ENCODE measurements at places on chromosomes 3 and 15. TPM values are rescaled to one million over a fixed set of nuclear protein-coding genes. Genes with fewer than 3 reads are reported as not detected.
A peak's percentile ranks its signal among the peaks of the same experiment; 100 is the strongest.

DNA sequence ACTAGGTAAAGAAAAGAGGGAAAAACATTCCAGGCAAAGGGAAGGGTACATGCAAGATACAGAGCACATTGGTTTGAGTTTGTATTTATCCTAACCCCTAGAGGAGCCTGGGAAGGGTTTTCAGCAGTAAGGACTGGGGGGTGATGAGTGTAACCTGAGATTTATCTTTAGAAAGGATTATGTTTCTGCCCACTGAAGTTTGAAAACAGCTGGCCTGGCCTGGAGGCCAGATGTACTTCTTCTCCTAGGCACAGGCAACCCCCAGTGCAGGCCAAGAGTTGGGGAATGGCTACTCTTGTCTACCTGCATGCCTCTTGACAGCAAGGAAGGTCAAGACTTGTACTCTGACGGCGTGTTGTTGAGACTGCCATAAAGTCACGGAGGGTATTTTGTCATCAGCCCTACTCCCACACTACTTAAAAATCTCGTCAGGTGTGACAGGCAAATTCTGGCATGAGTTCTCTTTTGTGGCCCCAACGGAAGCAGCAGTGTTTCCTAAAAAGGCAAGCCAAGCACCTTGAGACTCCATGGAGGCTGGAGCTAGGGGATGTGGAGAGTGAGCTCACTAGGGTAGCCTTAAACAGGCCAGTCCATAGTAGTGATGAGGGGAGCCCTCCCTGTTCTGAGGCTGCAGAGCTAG is 241.5 kb upstream of the WNT5A start:
- no peaks in the 10 kb centered on the region for H3K27me3 ChIP-seq
- no peak overlapping the region for H3K4me3 ChIP-seq
- DNase-seq, result no peak
- no peak overlapping the region for H3K27ac ChIP-seq
- H3K36me3 ChIP-seq, result no peaks in the 10 kb centered on the region
- no peaks in the 10 kb centered on the region for H3K4me1 ChIP-seq

The FBXW12 gene
- not detected for total RNA-seq

GRCh38 chr3:125072301-125072700 is 16.5 kb upstream of the HEG1 start:
- no peak for DNase-seq
- H3K4me1 ChIP-seq, result no peaks in the 10 kb centered on the region
- H3K27ac ChIP-seq, result no peak overlapping the region
- peaks cover 8% of the 10 kb centered on the region for H3K27me3 ChIP-seq
- no peaks in the 10 kb centered on the region for H3K36me3 ChIP-seq
- no peak overlapping the region for H3K4me3 ChIP-seq

The CSPG4 gene
- total RNA-seq, result 0.05 TPM

- H3K27ac ChIP-seq, result peak overlapping the region; percentile 66
- H3K4me3 ChIP-seq, result peak overlapping the region; percentile 96
- H3K27me3 ChIP-seq, result peaks cover 9% of the 10 kb centered on the region
- no peak for DNase-seq
Measured at GRCh38 chr3:128487538-128487812, 5.5 kb downstream of the GATA2 start.

- no peaks in the 10 kb centered on the region for H3K36me3 ChIP-seq
- H3K4me3 ChIP-seq, result peak within 1 kb of the TSS; percentile 79
- H3K4me1 ChIP-seq, result peaks cover 12% of the 10 kb centered on the region
- peaks cover 81% of the 10 kb centered on the region for H3K27me3 ChIP-seq
- no peak within 1 kb of the TSS for H3K27ac ChIP-seq
Measured at GRCh38 chr3:139935016-139935865, at the start of gene CLSTN2. CLSTN2 (plus strand) TSS chr3:139935185.

The HYAL2 gene
- 36.9 TPM for total RNA-seq

The PLA2G4F gene
- 0.87 TPM for total RNA-seq

DNA sequence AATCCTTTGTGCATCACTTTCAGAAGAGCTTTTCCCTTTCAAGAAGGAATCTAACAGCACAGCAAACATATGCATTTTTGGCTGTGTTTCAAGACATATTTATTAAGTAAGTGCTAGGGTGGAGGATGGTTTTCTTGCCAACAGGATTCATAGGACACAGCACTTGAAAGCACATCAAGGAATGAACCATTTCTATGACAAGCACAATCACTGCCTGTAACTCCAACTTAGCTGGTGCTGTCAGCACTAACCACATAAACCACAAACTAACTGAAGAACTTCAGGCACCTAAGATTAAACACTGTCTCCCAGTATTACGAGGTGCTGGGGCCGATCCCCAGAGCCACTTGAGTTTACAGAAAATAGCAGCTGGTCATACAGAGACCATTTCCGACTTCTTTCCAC is 35.4 kb upstream of the SPRED1 start:
- H3K4me1 ChIP-seq, result peaks cover 7% of the 10 kb centered on the region
- H3K27me3 ChIP-seq, result no peaks in the 10 kb centered on the region
- no peak overlapping the region for H3K27ac ChIP-seq
- no peak for DNase-seq

The GOLGA8Q gene
- not detected for total RNA-seq

DNA sequence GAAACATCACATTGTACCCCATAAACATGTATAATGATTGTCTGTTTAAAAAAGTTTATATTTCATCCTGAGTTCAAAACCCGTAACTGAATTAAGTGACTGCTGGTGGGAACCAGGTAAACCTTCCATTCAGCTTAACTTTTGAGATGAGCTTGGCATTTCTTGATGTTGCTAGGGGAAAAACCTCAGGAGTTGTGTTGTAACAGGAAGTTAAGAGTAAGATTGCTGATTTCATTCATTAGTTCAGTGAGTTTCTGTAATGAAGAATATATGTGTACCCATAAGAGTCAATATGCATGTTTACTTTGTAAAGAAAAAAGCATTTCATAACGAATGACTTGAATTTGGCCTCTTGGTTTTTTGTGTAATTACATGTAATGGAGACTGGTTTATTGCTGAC is 32.5 kb downstream of the CTSH start:
- peak overlapping the region; percentile 28 for H3K27ac ChIP-seq
- no peak for DNase-seq

DNA sequence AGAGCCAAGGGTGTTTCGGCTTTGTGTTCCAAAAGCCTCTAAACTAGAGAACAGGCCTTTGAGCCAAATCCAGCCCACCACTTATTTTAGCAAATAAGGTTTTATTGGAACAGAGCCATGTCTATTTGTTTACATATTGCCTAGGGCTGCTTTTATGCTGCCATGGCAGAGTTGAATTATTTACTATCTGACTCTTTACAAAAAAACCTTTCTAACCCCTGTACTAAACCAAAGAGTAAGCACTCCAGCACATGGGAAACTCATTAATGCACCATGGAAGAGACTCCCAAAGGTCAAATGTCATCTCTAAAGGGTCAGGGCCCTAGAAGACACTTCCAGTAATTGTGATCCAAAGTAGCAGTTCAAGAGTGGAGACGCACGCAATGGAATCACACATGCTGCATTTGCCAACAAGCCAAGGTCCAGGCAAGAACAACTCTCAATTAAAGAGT is 22.3 kb downstream of the OSBPL10 start:
- H3K36me3 ChIP-seq, result peaks cover 10% of the 10 kb centered on the region
- H3K27me3 ChIP-seq, result no peaks in the 10 kb centered on the region
- DNase-seq, result no peak
- peaks cover 49% of the 10 kb centered on the region for H3K4me1 ChIP-seq

- no peak overlapping the region for H3K4me3 ChIP-seq
- H3K4me1 ChIP-seq, result peaks cover 33% of the 10 kb centered on the region
- H3K27ac ChIP-seq, result no peak overlapping the region
- DNase-seq, result no peak
- H3K36me3 ChIP-seq, result peaks cover 12% of the 10 kb centered on the region
- no peaks in the 10 kb centered on the region for H3K27me3 ChIP-seq
Measured at GRCh38 chr3:197209366-197210260, 88.8 kb downstream of the DLG1 start.

The RASGRF1 gene
- total RNA-seq, result 2.9 TPM

- H3K27me3 ChIP-seq, result no peaks in the 10 kb centered on the region
- no peaks in the 10 kb centered on the region for H3K36me3 ChIP-seq
- H3K4me3 ChIP-seq, result no peak overlapping the region
- peak overlapping the region; percentile 74 for H3K27ac ChIP-seq
Measured at GRCh38 chr3:190265126-190265525, 57.1 kb downstream of the CLDN1 start.

GRCh38 chr3:152564459-152564858 is 270.5 kb upstream of the P2RY1 start:
- H3K4me1 ChIP-seq, result no peaks in the 10 kb centered on the region
- no peak overlapping the region for H3K4me3 ChIP-seq
- no peak overlapping the region for H3K27ac ChIP-seq
- no peaks in the 10 kb centered on the region for H3K36me3 ChIP-seq
- no peaks in the 10 kb centered on the region for H3K27me3 ChIP-seq

DNA sequence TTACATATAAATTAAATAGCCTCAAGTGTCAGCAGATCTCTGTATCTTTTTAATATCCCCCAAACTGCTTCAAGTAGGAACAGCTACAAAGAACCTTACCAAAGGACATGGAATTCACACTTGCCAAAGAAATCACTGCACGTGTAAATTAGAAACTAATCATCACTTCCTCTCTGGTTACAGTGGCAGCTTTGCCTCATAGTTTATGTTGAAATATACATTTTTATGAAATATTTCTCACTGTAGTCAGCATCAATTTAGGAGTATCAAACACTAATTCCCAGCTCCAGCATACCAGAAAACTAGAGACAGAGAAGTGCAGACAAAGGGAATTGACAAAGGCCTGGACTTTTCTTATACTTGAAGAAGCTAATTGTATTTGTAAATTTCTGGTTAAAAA is 260.9 kb downstream of the TIGIT start:
- no peak overlapping the region for H3K4me3 ChIP-seq
- H3K4me1 ChIP-seq, result peaks cover 43% of the 10 kb centered on the region
- DNase-seq, result no peak

DNA sequence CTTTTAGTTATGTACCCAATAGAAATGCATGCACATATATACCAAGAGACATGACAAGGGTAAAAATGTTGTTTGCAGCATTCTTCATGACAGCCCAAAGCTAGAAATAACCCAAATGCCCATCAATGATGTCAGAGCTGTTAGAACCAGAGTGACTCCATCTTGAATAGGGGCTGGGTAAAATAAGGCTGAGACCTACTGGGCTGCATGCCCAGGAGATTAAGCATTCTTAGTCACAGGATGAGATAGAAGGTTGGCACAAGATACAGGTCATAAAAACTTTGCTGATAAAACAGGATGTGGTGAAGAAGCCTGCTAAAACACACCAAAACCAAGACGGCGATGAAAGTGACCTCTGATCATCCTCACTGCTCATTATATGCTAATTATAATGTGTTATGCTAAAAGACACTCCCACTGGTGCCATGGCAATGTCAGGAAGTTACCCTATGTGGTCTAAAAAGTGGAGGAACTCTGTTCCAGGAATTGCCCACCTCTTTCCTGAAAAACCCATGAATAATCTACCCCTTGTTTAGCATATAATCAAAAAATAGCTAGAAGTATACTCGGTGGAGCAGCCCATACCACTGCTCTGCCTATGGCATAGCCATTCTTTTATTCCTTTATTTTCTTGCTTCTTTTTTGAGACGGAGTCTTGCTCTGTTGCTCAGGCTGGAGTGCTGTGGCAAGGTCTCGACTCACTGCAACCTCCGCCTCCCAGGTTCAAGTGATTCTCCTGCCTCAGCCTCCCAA is 32.9 kb downstream of the ZBTB11 start:
- no peaks in the 10 kb centered on the region for H3K27me3 ChIP-seq
- no peak overlapping the region for H3K27ac ChIP-seq
- peaks cover 6% of the 10 kb centered on the region for H3K36me3 ChIP-seq

DNA sequence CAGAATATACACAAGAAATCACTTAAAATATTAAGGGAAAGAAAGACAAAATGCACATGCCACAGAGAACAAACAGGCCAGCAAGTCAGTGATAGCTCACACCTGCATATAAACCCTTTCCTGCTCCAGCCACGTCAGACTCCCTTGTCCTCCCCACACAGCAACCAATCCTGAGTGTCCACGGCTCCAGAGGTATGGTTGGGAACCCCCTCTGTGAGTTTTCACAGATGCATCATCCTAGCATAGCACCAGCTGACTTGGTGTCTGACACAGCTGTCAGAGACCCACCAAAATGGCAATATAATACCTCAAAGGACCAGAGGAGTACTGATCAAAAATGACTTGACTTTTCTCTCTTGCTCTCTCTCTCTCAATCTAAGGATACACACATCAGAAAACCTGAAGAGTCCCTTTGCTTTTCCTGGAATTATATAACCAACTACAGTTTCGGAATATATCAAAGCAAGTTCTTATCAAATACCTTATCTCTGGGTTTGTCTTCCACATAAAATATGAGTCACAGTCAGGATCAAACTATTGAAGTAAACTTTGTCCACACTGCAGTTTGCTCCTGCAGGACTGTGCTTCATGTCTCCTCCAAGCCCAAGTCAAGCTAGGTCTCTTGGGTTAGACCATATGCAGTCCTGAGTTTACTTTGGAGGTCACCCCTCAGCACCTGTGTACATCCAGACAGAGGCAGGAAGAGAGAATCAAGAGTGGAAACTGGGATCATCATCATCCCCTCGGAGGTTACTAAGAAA is 187.1 kb upstream of the THBS1 start:
- no peak overlapping the region for H3K4me3 ChIP-seq
- no peak for DNase-seq
- no peaks in the 10 kb centered on the region for H3K27me3 ChIP-seq
- H3K27ac ChIP-seq, result no peak overlapping the region
- peaks cover 8% of the 10 kb centered on the region for H3K4me1 ChIP-seq
- H3K36me3 ChIP-seq, result no peaks in the 10 kb centered on the region

DNA sequence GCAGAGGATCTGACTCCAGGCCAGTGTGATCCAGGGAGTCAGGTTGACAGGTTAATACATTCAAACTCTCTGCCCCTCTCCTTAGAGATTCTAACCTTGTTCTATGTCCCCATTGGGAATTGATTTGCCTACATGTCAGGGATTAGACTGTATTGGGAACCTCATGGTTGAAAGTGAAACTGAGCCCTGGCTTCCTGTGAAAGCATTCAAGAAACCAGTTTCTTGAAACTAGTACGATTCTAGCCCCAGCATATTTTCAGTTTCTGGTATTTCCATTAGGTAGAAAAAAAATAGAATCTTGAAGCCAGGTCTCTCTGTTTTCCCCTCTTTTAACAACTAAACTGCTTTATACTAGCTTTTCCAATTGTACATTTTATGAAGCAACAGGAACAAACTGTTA is 140.4 kb upstream of the ABI3BP start:
- DNase-seq, result no peak
- peaks cover 54% of the 10 kb centered on the region for H3K4me1 ChIP-seq
- no peaks in the 10 kb centered on the region for H3K27me3 ChIP-seq
- no peak overlapping the region for H3K4me3 ChIP-seq
- peaks cover 5% of the 10 kb centered on the region for H3K36me3 ChIP-seq

DNA sequence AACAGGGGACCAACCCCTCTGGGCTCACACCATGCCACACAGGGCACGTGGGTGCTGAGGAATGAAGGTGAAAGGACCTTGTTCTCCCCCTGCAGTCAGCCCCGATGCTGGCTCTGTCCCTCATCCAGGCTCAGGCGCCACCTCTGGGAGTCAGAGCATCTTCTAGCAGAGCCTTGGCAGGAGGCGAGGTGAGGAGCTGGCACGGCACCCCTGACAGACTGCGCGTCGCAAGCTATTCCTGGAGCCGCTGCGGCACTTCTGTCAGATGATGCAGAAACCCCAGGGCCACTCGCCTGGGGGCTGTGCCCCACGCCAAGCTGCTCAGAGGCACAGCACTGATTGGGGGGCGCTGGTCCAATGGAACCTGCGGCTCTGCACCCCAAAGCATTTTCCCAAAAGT is 62.0 kb downstream of the MGLL start:
- H3K36me3 ChIP-seq, result no peaks in the 10 kb centered on the region
- H3K4me3 ChIP-seq, result no peak overlapping the region
- no peaks in the 10 kb centered on the region for H3K27me3 ChIP-seq
- peaks cover 3% of the 10 kb centered on the region for H3K4me1 ChIP-seq
- H3K27ac ChIP-seq, result no peak overlapping the region

All from Calu3 (cell line).